Stimulated activated CD8-positive, alpha-beta memory T cell treated with anti-CD3 and anti-CD28 coated beads, Interleukin-15, amount 100 ng/mL, for 24 hours (primary cell): ENCODE measurements at places on chromosomes 13 and 19.
A peak's percentile ranks its signal among the peaks of the same experiment; 100 is the strongest.

GRCh38 chr13:77698201-77699058 lies 943 bp downstream of the SLAIN1 start:
- peak; percentile 1 for DNase-seq

GRCh38 chr13:79485014-79485811 lies 4.3 kb downstream of the NDFIP2 start:
- no peak for DNase-seq

GRCh38 chr13:91112201-91112923 lies 235.1 kb upstream of the MIR17HG start:
- no peak for DNase-seq

DNA sequence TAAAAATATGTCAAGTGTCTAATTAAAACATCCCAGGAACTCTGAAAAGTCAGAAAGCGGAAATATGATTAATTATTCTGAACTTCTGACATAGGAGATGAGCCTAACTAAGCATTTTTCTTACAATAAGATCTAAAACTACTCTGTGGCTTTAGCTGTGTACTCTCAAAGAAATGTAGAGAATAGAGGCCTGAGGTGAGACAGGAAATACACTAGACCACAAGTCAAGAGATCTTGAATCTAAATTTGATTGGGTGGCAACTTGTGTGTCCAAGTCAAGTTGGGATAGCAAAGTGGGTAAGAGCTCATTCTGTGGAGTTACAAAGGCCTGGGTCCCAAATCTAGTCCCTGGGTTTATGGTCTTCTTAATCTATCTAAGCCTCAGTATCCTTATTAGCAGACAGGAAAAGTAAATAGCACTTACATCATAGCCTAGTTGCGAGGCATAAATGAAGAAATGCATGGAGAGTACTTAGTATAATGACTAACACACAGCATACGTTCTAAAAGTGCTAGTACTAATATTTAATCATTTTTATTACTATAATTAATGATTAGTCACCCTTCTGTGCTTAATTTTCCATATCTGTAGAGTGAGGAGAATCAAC lies 9.4 kb upstream of the LRRC63 start:
- DNase-seq: no peak

DNA sequence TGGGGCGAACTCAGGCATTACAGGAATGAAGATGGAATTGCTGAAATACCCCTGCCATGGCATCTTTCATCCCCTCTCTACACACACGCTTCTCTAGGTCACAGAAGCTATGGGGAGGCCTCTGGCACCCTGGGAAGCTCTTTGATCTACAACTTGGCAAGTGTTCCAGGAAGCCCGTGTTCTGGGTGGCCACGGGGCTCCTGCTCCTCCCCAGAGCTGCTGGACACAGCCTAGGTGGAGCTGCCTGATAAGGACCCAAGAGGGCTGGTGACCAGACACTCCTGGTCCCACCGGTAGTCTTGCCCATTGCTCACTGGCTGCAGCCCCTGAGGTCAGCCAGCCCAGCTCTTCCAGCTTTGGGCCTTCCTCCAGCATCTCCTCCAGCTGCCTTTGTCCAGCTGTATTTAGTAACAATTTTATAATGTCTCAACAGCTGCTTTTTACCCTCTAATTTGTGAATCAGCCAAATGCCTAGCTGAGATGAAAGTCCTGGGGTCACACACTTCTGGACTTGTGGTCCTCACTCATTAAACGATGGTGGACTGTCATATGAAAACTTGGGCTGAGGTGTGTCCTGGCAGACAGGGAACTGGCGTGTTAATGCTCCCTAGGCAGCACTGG lies 72.8 kb upstream of the SPATA13 start:
- no peak for DNase-seq

DNA sequence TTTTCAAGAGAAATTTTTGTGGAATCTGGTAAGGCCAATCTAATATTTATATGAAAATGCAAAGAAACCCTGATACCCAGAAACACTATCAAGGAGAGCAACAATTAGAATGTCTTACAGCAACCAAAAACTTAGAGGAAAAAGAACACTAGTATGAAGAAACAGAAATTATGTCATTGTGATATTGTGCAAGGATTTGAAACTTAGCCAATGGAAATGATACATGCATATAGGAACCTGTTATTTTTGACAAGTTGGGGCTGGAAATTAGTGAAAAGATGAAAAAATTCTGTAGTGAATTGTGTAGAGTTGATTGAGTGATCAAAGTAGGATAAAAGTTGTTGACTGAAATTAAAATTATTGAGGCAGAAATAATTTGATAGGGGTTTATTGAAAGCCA lies 792.6 kb upstream of the SLITRK6 start:
- no peak for DNase-seq

DNA sequence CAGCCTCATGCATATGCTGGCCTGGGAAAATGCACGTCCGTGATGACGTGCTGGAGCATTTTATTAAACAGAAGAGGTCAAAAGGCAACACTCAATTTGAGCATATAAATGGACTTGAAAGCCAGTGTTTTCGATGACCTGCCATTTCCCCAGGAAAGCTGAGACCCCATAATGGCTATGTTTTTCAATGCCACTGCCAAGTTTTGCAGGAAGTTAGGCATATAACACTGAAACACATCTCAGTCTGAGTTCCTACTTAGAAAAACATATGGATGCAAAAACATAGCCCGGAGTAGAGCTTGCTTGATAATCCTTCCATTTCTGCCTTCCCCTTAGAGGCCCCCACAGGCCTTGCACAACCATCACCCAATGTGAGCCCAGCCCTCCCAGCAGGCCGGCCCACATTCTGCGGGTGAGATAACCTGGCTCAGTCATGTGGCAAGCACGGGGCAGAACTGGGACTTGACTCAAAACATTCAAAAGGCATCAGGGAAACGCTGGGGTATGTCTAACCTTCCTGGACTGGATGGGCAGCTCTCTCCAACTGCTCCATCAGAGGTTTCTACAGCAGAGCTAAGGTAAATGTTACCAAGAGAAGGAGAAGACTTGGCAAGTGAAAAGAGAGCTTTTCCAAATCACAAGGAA lies 24.9 kb downstream of the EPS15L1 start:
- DNase-seq: no peak

- DNase-seq: no peak
These were observed 10.2 kb downstream of the ZNF653 start for GRCh38 chr19:11495481-11495880.

GRCh38 chr19:37362733-37363132 lies 8.2 kb upstream of the ZNF527 start:
- no peak for DNase-seq

DNA sequence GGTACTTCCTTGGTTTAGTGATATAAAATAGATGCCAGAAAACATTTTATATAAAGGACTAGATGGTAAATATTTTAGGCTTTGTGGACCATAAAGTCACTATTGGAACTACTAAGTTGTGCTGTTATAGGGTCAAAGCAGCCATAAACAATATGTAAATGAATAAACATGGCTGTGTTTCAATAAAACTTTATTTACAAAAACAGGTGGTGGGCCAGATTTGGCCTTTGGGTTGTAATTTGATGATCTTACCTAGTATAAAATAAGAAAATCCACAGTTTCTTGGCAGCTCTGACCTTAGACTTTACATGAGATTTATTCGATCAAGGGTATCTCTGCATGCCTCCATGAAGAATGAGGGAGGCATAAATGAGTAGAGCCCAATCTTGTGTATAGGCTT lies 232.0 kb upstream of the PCDH9 start:
- DNase-seq: no peak

GRCh38 chr13:95779522-95779921 lies 102.6 kb downstream of the DNAJC3 start:
- no peak for DNase-seq

DNA sequence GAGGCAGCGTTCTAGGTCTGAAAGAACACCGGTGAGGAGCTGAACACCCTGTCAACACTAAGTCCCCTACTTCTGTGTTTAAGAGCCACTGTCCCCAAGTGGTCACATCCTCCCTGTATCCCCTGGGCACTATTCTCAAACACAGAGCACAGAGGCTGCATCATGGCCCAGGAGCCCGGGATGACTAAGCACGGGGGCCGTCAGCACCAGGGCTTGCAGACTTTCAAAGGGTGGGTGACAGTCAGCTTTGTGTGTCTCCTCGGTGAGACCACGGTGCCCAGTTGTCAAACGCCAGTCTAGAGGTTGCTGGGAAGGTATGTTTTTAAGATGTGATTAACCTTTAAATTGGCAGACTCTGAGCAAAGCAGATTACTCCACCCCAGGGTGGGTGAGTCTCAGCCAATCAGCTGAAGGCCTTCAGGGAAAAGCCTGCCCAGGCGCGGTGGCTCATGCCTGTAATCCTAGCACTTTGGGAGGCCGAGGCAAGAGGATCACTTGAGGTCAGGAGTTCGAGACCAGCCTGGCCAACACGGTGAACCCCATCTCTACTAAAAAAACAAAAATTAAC lies 8.0 kb downstream of the MAP2K2 start:
- DNase-seq: no peak

DNA sequence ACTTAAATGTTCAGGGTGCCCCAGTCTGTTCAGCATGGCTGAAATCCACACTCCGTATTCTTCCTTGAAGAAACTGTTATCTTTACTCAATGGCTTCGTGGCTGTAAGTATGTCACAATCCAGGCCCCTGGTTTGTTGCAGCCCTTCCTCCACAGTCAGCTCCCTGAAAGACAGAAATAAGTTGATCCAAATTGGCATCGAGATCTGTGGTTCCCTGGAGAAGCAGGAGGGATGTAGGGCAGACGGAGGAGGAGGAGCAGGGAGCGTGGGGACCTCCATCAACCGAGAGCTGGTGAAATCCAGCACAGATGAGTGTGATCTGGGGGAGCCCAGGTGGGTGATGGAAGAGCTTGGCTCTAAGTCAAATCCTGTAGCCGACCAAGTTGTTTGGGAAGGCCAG lies 304 bp downstream of the TSPAN16 start:
- no peak for DNase-seq

GRCh38 chr19:49497789-49498103 lies 1.5 kb downstream of the RPS11 start:
- DNase-seq: no peak

DNA sequence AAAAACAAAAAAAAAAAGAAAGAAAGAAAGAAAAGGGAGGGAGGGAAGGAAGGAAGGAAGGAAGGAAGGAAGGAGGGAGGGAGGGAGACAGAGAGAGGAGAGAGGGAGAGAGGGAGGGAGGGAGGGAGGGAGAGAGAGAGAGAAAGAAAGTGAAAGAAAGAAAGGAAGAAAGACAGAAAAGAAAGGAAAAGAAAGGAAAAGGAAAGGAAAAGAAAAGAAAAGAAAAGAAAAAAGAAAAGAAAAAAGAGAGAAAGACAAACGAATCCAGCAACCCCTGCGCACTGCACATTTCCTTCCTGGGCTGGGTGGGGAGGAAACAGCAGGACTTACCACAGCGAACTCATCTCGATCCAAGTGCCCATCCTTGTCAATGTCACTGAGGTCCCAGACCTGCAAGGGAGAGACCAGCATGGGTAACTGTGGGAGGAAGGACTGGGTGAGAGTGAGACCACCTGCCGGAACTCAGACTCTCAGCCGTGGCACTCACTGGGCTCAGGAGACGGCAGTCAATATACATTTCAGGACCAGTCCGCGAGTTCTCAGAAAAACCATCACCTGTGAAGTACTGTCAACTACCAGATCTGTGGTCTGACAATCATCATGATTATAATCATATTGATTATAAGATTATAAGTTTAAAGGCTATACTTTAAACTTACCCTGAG lies 43.3 kb downstream of the EPS15L1 start:
- DNase-seq: no peak

DNA sequence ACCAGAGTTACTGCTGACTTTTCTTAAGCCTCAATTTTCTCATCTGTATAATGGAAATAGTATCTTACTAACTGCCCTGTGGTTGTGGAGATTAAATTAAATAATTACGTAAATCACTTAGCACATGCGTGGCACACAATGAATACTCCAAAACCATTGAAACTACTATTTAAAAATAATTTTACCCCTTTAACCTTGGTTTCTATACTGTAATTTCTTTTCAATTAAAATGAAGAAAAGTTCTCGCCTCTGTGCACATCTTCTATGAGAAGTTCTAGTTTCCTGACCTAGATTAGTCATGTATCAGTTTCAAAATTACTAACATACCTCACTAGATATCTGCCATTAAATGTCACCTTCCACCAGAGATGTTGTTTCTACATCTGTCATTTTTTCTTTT lies 5.7 kb downstream of the SLITRK1 start:
- no peak for DNase-seq

DNA sequence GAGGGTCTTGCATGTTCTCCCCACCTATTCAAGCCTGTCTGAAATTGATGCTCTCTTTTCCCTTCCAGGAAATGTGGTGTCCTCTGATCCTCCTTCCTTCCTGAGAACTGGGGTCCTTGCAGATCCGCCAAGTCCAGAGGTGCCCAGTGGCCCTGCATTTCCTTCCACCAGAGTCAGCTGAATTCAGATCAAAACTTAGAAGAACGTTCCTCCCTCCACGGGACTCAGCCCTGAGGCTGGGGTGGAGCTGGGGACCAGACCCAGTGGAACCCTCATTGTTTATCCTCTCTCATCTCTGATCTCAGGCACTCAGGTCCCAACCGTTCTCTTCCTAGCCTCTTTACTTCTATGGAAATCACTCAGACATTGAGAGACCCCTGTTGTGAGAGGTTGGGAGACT lies 477.3 kb downstream of the TSHZ3 start:
- DNase-seq: no peak

DNA sequence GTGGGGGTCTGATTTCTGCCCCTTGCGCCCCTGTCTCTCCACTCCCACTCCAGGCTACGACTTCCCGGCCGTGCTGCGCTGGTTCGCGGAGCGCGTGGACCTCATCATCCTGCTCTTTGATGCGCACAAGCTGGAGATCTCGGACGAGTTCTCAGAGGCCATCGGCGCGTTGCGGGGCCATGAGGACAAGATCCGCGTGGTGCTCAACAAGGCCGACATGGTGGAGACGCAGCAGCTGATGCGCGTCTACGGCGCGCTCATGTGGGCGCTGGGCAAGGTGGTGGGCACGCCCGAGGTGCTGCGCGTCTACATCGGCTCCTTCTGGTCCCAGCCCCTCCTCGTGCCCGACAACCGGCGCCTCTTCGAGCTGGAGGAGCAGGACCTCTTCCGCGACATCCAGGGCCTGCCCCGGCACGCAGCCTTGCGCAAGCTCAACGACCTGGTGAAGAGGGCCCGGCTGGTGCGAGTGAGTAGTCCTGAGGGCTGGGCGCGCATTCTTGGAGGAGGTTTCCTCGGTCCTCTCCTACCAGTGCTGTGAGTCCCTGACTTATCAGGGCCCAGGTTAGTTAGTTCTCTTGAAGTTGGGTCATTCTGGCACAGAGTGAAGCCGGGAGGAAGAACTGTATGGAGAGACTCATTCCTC lies 12.7 kb downstream of the EHD2 start:
- no peak for DNase-seq

- no peak for DNase-seq
These were observed 105.5 kb downstream of the POU4F1 start for GRCh38 chr13:78497702-78498355.

DNA sequence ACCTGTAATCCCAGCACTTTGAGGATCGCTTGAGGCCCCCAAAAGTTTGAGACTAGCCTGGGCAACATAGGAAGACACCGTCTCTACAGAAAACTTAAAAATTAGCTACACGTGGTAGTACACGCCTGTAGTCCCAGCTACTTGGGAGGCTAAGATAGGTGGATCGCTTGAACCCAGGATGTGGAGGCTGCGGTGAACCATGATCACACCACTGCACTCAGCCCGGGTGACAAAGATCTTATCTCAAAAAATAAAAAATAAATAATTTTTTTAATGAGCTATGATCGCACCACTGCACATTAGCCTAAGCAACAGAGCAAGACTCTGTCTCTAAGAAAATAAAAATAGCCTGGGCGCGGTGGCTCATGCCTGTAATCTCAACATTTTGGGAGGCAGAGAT lies 6.6 kb downstream of the RCBTB2 start:
- no peak for DNase-seq

- DNase-seq: no peak
These were observed 57.1 kb downstream of the TRPM4 start for GRCh38 chr19:49214701-49215100.
